ENCODE measurements at places on chromosomes 11 and 22.

GRCh38 chr11:63020671-63021291 lies 5.1 kb upstream of the SLC22A8 start:
- DNase-seq: no peak

- no peak for DNase-seq
Observed at GRCh38 chr11:102289592-102289991, 27.7 kb upstream of the BIRC3 start.

GRCh38 chr11:30653606-30654005 lies 67.5 kb upstream of the MPPED2 start:
- DNase-seq: no peak

- no peak for DNase-seq
Observed at GRCh38 chr22:26848244-26848920, 191.0 kb downstream of the MIAT start.

- no peak for DNase-seq
Observed at GRCh38 chr22:50705851-50706351, 32.1 kb upstream of the ACR start.

GRCh38 chr11:47178737-47179654 lies 2.3 kb upstream of the ARFGAP2 start:
- no peak for DNase-seq

GRCh38 chr22:23067691-23068090 lies 2.6 kb upstream of the GNAZ start:
- no peak for DNase-seq

- DNase-seq: no peak
Observed at GRCh38 chr22:38315823-38316363, 1.3 kb downstream of the CSNK1E start.

GRCh38 chr11:126930091-126930841 lies 70.3 kb downstream of the KIRREL3 start:
- no peak for DNase-seq

DNA sequence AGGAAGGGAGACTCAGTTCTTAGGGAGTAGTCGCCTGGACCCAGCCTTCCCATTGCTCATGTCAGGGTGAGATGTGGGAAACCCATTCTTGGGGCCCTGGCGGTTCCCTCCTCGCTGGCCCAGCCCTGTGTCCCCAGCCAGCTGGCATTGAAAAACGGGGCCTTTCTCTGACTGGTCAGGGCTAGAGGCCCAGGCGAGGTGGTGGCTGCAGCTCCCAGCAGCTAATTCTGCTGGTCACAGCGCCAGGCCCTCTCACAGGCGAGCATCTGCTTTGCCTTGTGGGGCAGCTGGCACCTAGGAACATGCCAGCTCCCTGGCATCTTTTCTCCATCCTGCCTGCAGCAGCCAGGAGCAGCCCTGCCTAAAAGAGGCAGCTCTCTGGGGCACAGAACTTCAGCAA lies 20.1 kb downstream of the TSPAN18 start:
- no peak for DNase-seq

DNA sequence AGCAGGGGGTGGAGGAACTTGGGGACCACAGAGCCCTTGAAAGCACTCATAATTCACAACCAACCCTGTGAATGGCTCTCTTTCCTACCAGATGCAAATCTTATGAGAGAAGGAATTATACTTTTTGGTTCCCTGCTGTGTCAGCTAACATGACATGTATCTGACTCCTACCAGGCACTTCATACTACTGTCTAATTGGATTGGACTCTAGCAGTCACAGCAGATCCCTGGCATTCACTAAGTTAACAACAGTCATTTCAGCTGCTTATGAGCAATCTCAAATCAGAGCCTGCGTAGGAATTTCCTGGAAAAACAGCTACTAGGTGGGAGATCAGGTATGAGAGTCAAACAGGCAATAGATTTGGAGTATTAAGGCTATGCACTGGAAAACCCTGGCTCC lies 11.1 kb upstream of the ENDOD1 start:
- DNase-seq: no peak

DNA sequence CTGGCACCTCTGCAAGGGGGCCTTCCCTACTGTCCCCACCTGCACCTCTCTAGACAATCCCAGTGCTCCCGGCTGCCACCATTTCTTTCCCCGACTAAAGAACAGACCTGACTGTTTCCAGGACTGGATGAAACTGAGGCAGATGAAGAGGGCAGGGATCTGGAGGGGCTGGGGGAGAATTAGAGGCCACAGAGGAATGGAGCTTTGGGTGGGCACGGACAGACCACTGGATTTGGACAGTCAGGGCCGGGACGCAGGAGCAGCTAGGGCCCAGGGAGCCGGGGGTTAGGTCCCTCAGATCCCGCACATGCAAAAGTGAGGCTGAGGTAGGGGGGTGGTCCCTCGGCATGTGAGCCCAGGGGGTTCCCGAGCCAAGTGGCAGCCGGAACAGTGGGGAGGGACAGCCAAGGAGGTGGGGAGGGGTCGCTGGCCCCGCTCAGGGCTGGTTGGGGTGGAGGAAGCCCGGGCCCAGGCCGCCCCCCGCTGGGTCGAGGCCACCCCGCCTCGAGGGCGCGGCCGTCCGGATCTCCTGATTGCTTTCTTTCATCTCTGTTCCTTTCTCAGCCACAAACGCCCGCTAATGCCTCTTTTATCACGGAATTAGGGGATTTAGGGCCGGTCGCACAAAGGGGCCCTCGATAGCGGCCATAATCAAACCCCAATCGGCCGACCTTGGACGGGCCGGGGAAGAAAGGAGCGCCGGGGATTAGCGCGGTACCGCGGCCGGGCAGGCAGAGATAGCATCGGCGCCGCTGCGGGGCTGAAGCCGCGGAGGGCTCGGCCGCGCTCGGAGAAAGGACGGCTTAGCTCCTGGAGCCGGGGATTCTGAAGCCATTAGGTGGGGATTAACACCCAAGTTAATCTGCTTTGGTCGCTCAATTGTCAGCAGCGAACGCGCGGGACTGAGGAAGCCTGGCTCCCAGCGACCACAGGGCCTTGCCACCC lies 9.3 kb downstream of the SLC25A1 start:
- DNase-seq: no peak

Measured in T47D (cell line).